A549 treated with DMSO at 1 μM for 4 hours (cell line): ENCODE measurements at places on chromosomes 2 and 18. TPM values are rescaled to one million over a fixed set of nuclear protein-coding genes. Genes with fewer than 3 reads are reported as not detected.

Gene VAMP5
- 0.15 TPM in 1 of 5 replicates, not detected in the others for total RNA-seq

Gene DAW1
- 1.6 to 2.7 TPM (median 1.7 TPM) in 5 replicates for total RNA-seq

Gene CSRNP3
- total RNA-seq = not detected in 5 replicates

Gene RPRM
- total RNA-seq = not detected in 5 replicates

Gene SLC66A3
- 34.1 to 41.4 TPM (median 37.2 TPM) in 5 replicates for total RNA-seq

Gene CYP27C1
- total RNA-seq = 4.0 to 5.7 TPM (median 5.3 TPM) in 5 replicates

Gene CDH2
- 33.3 to 52.2 TPM (median 44.8 TPM) in 5 replicates for total RNA-seq

Gene COL3A1
- total RNA-seq = 0.22 to 0.26 TPM (median 0.25 TPM) in 5 replicates

Gene PIEZO2
- 0.73 to 1.0 TPM (median 0.74 TPM) in 5 replicates for total RNA-seq

Gene PCARE
- not detected in 5 replicates for total RNA-seq

Gene HOXD13
- total RNA-seq = 0.22 to 0.32 TPM (median 0.24 TPM) in 5 replicates

Gene LYG1
- 0.49 to 2.6 TPM (median 1.6 TPM) in 5 replicates for total RNA-seq

Gene LIMS3
- not detected in 5 replicates for total RNA-seq

Gene TBR1
- 0.01 to 0.11 TPM (median 0.08 TPM) in 3 of 5 replicates, not detected in the others for total RNA-seq

Gene IL36RN
- 0.06 to 0.14 TPM (median 0.07 TPM) in 5 replicates for total RNA-seq

Gene STK36
- 7.7 to 16.1 TPM (median 13.8 TPM) in 5 replicates for total RNA-seq

Gene GPAT2
- total RNA-seq = not detected in 5 replicates

Gene SLC9A2
- total RNA-seq = 2.7 to 4.3 TPM (median 3.6 TPM) in 5 replicates

Gene ABCG8
- not detected in 5 replicates for total RNA-seq

Gene GAL3ST2
- total RNA-seq = 0.23 to 0.40 TPM (median 0.34 TPM) in 4 of 5 replicates, not detected in the other

Gene LYG2
- total RNA-seq = not detected in 5 replicates

Gene ATP6V1B1
- total RNA-seq = 1.6 to 3.8 TPM (median 1.8 TPM) in 5 replicates

Gene ANKRD53
- 0.06 to 0.34 TPM (median 0.07 TPM) in 3 of 5 replicates, not detected in the others for total RNA-seq

Gene TRABD2A
- 8.9 to 10.8 TPM (median 10.3 TPM) in 5 replicates for total RNA-seq

Gene ERLEC1
- 53.1 to 68.1 TPM (median 60.2 TPM) in 5 replicates for total RNA-seq

Gene RAMP1
- not detected in 5 replicates for total RNA-seq

Gene C2orf66
- total RNA-seq = 0.05 to 0.17 TPM (median 0.12 TPM) in 4 of 5 replicates, not detected in the other

Gene ANKRD30BL
- not detected in 5 replicates for total RNA-seq

Gene PID1
- 2.7 to 3.5 TPM (median 2.9 TPM) in 5 replicates for total RNA-seq

Gene GCG
- total RNA-seq = not detected in 5 replicates

Gene LHCGR
- total RNA-seq = not detected in 5 replicates

Gene GRB14
- total RNA-seq = 3.1 to 7.6 TPM (median 5.6 TPM) in 5 replicates

Gene TSPYL6
- total RNA-seq = not detected in 5 replicates

Gene SIGLEC15
- total RNA-seq = 0.05 to 0.44 TPM (median 0.08 TPM) in 4 of 5 replicates, not detected in the other

Gene POTEI
- 0.01 TPM in 1 of 5 replicates, not detected in the others for total RNA-seq

Gene G6PC2
- total RNA-seq = not detected in 5 replicates
